Bronchial epithelial cell (primary cell): ENCODE measurements at places on chromosomes 1 and 21. TPM values are rescaled to one million over a fixed set of nuclear protein-coding genes. Genes with fewer than 3 reads are reported as not detected.
A peak's percentile ranks its signal among the peaks of the same experiment; 100 is the strongest.

Gene DR1
- 52.4 and 64.8 TPM in 2 replicates for total RNA-seq

Gene TSPAN1
- 42.1 and 49.4 TPM in 2 replicates for total RNA-seq

Gene SERPINC1
- total RNA-seq: not detected in 2 replicates

Gene CATSPERE
- under 0.01 and 0.13 TPM in 2 replicates for total RNA-seq

Gene GPR37L1
- total RNA-seq: under 0.01 TPM in 1 of 2 replicates, not detected in the other

Gene KDM5B
- 74.0 and 102 TPM in 2 replicates for total RNA-seq

Gene ST6GALNAC5
- 0.26 and 2.3 TPM in 2 replicates for total RNA-seq

Gene OR2T35
- total RNA-seq: not detected in 2 replicates

Gene SLAMF8
- not detected in 2 replicates for total RNA-seq

Gene NCAM2
- total RNA-seq: 0.26 and 1.3 TPM in 2 replicates

Gene ETV3L
- total RNA-seq: not detected in 2 replicates

- peak; percentile 40 for DNase-seq
Measured at GRCh38 chr1:40183055-40183710, 22.0 kb downstream of the RLF start.

GRCh38 chr21:27772816-27773215 is 805.9 kb upstream of the ADAMTS5 start:
- DNase-seq: no peak

DNA sequence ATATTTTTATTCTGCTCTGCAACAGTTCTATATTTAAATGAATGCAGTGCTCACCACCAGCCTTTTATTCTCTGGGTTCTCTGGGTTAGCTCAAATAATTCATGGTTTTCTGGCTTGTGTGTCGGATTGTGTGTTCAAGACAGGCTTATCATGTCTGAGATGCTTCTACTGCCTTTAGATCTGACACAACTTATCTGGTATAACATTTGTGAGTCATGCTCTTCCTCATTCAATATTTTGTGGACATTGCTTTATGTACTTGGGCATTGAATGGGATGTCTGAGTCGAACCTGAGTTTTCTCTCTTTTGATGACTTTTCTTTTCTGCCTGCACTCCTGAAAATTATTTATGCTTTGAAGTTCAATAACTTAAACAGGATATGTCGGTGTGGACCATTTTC is 17.6 kb upstream of the PKP1 start:
- peak; percentile 84 for DNase-seq

DNA sequence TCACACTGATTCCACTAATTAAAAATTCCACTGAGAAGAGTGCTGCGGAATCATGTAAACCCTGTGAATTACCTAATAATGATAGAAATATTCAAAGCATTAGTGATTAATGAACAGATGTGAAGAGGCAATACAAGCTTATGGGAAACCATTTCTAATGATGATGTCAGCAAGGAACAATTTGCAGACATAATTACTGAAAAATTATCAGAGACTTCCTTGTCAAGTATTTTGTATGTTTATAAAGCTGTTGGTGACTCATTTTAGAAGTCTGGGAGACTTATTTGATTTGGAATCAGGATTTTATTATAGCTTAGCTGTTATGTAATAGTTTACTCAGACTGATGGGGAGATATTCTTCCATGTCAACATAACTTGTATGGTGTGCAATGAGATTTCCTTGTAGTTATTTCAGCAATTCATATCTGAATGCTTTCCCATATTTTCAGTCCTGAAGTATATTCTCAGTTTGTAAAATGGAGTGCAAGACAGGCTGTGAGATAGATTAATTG is 135.5 kb downstream of the TGFB2 start:
- peak; percentile 98 for DNase-seq

DNA sequence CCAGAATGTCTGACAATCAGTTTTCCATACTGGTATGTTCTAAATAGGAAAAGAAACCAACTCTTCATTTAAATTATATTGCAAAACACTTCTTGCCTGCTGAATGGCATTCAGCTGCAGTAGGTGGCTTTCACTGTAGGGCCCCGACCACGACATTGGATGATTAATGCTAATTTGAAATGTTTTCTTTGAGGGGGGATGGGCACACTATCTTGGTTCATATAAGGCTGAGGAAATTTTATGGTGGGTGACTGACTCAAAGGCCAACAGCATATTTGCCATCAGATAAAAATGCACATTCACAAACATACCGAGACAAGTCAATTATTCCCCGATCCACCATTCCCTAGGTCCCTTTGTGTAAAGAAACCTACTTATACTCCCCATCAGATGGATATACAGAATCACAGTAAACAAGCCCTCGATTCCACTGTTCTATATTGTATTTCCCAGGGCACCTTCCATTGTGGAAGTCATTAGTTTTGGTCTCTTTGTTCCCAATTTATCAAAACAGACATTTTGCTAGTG is 464.2 kb upstream of the DAB1 start:
- no peak for DNase-seq

DNA sequence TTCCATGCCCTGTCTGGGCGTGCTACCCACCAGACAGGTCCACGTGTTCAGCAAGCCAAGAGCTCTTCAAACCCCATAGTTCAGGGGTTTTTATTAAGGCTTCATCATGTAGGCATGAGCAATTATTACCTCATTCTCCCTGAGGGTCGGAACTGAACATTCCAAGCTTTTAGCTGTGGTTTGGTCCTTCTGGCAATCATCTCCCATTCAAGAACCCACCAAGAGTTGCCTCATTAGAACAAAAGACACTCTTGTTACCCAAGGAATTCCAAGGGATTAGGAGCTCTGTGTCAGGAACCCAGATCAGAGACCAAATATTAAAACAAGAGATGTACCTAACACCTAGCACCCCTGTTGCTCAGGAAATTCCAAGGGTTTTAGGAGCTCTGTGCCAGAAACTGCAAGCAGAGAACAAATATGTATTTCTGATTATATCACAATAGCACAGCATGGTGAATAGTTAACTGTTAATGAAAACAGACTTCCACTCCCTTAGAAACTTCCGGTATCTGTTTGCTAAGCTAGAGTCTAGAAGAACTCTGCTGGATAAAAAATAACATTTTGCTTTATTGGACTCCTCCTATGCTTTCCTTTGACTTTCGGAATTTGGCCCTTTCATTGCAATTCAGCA is 201.2 kb upstream of the L1TD1 start:
- peak; percentile 97 for DNase-seq

DNA sequence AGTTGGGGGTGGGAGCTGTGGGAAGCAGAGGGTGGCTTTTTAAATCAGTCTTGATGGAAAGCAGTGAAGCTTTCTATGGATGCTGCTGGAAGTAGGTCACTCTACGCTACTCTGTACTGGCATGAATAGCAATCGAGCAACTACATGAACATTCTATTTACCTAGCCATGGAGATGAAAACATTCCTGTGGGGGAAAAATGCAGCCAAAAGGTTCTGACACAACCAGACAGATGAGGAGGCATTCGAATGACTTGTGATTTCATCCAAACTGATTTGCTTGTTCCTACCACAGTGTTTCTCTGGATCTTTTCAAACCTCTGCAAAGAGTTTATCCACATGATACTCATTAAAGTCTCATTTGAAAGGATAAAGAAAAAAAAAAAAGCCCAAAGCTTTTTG is 95.0 kb downstream of the ASTN1 start:
- DNase-seq: no peak

- peak; percentile 69 for DNase-seq
Measured at GRCh38 chr21:24224422-24224821, 1382.9 kb downstream of the MRPL39 start.

- DNase-seq: peak; percentile 48
Measured at GRCh38 chr1:9439074-9439761, 100.0 kb upstream of the SLC25A33 start.

DNA sequence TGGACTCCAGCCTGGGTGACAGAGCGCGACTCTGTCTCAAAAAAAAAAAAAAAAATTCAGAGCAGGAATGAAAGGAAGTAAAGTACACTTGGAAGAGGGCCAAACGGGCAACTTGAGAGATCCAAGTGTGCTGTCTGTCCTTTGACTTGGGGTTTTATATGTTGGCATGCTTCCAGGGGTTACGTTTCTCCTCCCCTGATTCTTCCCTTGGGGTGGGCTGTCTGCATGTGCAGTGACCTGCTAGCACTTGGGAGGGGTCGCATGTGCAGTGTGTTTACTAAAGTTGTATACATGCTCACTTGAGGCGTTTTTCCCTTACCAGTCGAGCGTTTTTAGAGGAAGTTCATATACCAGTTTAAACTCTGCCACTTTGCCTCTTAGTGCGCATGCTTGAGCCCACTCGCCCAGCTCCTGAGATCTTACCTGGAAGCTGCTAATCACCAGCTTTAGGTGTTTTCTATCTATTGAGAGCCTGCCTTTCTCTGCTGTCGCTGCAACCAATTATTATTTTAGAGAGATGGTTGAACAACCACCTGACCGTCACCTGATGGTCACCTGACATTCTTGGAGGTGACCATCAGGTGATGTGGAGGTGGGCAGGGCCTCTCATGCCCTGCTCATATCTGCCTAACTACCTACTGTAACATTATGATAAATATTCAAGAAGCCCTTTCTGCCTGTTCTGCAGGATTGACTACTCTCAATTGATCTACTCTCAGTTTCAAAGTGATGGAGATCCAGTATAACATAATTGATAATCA is 140.1 kb downstream of the MACF1 start:
- DNase-seq: no peak

- no peak for DNase-seq
Measured at GRCh38 chr21:45867041-45867666, 114.4 kb upstream of the COL6A1 start.

DNA sequence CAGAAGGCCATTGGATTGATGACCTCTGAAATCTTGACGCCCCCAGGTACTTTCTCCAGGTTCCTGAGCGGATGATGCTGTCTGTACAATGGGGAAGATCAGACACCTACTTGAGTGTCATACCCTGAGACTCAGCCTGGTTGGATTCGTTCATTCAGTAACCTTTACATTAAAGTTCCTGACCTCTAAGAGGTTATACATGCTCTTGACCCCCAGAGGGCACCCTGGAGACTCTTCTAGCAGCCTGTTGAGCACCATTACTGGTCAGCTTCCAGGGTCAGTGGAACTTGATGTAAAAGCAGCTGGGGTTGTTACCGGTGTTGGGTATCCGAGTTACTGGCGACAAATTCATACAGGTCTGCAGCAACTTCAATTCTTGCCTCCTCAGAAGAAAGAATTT is 114.3 kb upstream of the ZNF678 start:
- DNase-seq: peak; percentile 31

DNA sequence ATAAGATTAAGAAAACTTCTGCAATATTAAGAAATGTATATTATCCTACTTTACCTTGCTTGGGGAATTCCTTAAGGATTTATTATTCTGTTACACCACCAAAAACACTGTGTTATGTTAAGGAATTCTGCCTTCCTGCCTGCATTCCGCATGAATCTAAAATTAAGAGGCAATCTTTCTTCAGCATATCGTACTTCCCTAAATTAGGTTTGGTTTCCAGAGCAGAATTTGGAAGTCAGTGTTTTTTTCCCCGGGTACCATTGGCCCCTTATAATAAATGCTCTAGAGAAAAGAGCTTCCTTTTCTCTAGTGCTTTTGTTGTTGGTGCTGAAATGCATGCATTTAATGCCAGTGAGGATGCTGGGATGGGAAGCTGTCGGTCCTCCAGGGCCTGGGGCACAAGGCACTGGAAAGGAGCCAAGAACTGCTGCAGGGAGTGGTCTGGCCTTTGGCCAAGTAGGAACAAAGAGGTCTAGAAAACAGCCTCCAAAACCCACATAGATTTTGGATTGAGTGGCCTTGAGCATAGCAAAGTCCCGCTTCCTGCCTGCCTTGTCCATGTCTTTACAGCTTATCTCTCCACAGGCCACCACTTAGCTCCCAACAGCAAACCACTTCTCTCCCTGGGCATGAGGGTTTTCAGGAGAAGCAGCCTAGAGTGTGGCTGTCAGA is 69.9 kb downstream of the RRAGC start:
- peak; percentile 3 for DNase-seq

DNA sequence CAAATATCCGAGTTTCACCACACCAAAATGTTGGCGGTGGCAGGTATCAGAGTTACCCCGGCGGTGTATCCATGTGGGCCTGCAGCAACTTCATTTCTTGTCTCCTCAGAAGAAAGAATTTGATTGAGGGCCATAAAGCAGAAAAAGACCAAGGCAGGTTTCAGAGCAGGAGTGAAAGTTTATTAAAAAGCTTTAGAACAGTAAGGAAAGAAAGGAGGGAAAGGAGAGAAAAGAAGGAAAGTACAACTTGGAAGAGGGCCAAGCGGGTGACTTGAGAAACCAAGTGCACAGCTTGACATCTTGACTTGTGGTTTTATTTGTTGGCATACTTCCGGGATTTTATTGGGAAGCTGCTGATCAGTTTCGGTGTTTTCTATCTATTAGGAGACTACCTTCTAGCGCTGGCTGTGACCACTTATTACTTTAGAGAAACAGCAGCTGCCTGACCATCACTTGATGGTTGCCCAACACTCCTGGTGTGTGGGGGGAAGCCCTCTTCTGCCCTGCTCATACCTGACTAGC is 75.5 kb upstream of the RAB3GAP2 start:
- no peak for DNase-seq

DNA sequence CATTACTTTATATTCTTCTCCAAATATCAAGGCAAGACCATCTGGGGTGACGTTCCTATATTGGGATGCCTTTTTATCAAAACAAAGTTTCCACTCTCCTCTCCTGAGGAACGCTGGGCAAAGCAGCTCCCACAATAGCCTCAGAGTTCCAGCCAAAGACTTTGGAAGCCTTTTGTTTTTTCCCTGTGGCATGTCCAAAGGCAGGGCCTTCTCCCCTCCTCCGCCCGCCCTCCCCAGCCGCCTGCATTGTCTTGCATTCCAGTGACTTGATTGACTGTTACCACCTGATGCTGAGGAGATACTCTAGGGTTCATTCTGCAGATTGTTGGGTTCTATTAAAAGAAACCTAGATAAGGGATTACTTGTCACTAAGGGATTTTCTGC is 43.5 kb downstream of the PROX1 start:
- DNase-seq: no peak

DNA sequence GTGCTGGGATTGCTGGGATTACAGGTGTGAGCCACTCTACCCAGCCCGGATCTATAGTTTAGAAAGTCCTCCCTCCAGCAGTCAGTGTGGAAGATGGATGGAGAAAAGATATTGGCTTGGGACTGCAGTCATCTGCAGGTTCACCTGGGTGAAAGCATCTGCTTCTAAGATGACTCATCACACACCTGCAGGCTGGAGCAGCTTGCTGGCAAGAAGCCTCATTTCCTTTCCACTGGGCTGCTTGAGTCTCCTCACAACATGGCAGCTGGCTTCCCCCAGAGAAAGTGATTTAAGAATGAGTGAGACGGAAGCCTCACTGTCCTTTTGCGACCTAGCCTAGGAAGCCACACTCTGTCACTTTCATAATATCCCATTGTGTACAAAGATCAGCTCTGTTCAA is 50.0 kb downstream of the FOXO6 start:
- DNase-seq: peak; percentile 56
